ENCODE measurements at places on chromosomes 1 and 21. TPM values are rescaled to one million over a fixed set of nuclear protein-coding genes. Genes with fewer than 3 reads are reported as not detected.

The TDRD5 gene
- total RNA-seq: 0.96 TPM

The BSND gene
- under 0.01 TPM for total RNA-seq

The ABCG1 gene
- 10.6 TPM for total RNA-seq

The C1orf185 gene
- total RNA-seq: not detected

The PAX7 gene
- not detected for total RNA-seq

The PTPRF gene
- 116 TPM for total RNA-seq

The HPCAL4 gene
- total RNA-seq: not detected

The RBBP4 gene
- total RNA-seq: 111 TPM

The CD1D gene
- total RNA-seq: 1.8 TPM

The KRTAP19-1 gene
- total RNA-seq: not detected

DNA sequence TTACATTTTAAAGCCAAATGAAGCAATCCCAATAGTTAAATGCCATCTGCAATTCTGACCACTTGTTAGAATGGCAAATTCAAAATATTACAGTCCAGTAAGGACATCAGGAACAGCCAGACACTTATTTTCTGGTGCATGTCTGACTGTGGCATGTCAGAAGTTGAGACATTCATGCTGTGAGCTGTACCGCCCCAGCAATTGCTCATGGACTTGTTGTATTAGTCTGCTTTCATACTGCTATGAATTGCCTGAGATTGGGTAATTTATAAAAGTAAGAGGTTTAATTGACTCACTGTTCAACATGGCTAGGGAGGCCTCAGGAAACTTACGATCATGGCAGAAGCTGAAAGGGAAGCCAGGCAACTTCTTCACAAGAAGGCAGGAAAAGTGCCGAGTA, 19.1 kb downstream of the DDAH1 start:
- H3K27me3 ChIP-seq: no peaks in the 10 kb centered on the region
- no peak overlapping the region for H3K27ac ChIP-seq
- no peak for DNase-seq
- no peaks in the 10 kb centered on the region for H3K4me1 ChIP-seq
- H3K4me3 ChIP-seq: no peak overlapping the region

- H3K4me1 ChIP-seq: no peaks in the 10 kb centered on the region
- no peak overlapping the region for H3K27ac ChIP-seq
- no peak for DNase-seq
- H3K27me3 ChIP-seq: no peaks in the 10 kb centered on the region
These were observed 64.8 kb upstream of the GNG4 start for GRCh38 chr1:235714205-235714897.

DNA sequence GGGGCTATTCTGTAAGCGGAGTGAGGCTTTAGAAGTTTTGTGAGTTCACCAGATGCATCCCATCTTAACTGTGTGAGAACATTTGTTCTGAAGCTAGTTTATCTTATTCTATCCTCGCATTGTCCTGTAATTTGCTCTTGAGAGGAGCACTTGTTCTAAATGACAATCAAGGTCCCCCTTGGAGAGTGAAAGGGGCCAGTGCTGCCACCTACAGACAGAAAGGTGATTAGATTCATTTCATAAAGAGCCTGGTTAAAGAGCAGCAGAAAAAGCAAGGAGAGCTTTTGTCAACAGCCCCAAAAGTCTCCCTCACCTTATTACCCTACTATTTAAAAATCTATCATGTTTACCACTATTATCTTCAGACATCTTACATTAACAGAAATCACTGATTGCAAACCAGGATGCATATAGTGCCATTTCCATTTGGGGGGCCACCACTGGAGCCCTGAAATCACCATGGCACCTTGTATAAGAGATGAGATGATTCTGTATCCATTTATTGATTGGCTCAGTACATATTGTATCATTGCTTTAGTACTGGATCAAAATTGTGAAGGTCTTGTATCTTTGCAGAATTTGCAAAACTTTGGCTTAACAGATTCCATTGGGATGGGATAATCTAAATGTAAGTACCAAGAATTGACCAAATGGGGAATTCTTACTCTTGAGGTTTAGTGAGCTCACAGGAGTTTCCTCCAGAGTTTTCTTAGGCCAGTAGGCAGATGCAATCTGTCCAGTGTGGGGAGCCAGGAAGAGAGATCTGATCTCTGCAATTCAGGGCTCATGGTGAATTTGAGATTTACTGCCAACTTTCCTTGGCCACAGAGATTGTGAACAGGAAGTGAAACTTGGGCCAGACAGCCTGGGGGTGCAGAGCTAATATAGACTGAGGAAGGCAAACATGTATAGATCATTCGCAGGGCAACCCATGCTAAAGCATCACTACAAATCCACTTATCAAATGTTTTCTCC, 64.3 kb upstream of the TRABD2B start:
- DNase-seq: peak; percentile 57
- H3K27ac ChIP-seq: no peak overlapping the region
- no peaks in the 10 kb centered on the region for H3K27me3 ChIP-seq
- H3K36me3 ChIP-seq: no peaks in the 10 kb centered on the region
- H3K4me1 ChIP-seq: no peaks in the 10 kb centered on the region
- no peak overlapping the region for H3K4me3 ChIP-seq

DNA sequence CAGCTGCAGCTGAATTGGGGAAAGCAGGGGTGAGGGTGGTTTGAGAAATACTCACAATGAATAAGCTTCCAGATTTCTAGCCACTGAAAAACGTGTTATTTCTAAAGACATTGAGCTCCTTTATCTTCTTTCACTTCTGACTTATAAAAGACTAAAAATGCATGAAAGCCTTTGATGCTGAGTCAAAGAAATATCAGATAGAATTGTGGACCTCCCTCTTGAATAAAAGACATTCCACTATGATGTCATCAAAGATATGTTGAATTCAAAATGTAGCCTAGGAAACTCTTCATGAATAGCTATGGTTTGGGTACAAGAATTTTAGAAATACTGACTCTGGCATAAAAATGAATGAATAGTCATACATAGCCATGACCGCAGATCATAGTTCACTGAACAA, 44.7 kb upstream of the COL24A1 start:
- H3K27me3 ChIP-seq: no peaks in the 10 kb centered on the region
- no peak for DNase-seq

- H3K27me3 ChIP-seq: no peaks in the 10 kb centered on the region
- peaks cover 6% of the 10 kb centered on the region for H3K36me3 ChIP-seq
- no peak overlapping the region for H3K27ac ChIP-seq
- DNase-seq: no peak
- H3K4me3 ChIP-seq: no peak overlapping the region
- no peaks in the 10 kb centered on the region for H3K4me1 ChIP-seq
These were observed 40.6 kb downstream of the CAPN2 start for GRCh38 chr1:223752721-223753515.

DNA sequence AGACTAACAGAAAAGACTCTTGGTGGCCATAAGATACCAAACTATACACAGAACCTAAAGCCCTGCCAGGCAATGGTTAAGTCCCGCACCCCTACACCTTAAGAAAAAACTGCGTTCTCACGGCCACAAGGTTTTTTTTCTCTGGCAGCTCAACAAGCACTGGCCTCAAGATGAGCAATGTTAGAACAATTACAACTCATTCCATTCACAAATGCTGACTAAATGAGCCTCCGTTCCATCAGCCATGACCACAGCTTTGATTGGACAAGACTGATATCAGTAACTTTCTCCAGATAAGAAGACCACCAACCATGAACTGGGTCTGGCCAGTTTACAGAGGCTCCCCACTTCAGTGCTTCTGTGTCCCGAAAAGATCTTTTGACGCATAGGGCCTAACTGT, 31.9 kb downstream of the SEC16B start:
- DNase-seq: no peak
- no peak overlapping the region for H3K4me3 ChIP-seq
- H3K36me3 ChIP-seq: no peaks in the 10 kb centered on the region
- H3K4me1 ChIP-seq: no peaks in the 10 kb centered on the region
- H3K27ac ChIP-seq: no peak overlapping the region
- H3K27me3 ChIP-seq: no peaks in the 10 kb centered on the region

DNA sequence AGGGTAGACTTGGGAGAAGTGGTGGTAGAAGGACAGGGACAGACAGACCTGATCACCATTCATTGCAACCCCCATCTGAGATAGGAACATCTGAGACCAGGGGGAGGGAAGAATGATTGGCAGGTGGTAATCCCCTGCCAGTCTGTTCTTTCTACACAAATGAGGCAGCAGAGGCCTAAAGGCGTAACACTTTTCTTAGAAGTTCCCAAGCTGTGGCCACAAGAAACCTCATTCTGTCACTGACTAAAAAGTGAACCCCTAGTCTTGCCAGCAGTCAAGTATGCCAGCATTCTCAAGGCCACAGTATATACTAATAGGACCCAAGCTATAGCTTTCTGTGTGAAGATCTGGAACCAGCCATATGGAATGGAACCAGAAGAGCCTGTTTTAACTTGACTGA, 638.0 kb downstream of the KCNT2 start:
- H3K4me3 ChIP-seq: no peak overlapping the region
- no peaks in the 10 kb centered on the region for H3K36me3 ChIP-seq
- H3K27me3 ChIP-seq: no peaks in the 10 kb centered on the region
- no peak overlapping the region for H3K27ac ChIP-seq
- H3K4me1 ChIP-seq: no peaks in the 10 kb centered on the region
- DNase-seq: no peak

DNA sequence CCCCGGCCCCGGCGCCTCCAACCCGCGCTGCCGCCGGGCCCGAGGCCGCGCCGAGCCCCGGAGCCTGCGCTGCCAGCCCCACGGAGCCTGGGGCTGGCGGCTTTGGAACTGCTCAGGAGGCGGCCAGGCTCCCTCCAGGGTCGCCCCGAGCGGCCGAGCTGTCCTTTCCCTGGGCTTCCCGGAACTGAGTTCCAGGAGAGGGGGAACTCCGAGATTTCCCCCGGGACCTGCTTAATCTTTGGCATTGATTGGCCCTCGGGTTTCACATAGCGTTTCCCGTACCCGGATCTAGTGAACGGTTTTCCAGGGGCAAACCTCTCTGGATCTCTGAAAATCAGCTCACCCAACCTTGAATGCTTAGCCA, 504 bp downstream of the H6PD start:
- H3K27me3 ChIP-seq: no peaks in the 10 kb centered on the region
- no peak for DNase-seq
- H3K27ac ChIP-seq: peak overlapping the region; percentile 100
- H3K36me3 ChIP-seq: no peaks in the 10 kb centered on the region
- H3K4me3 ChIP-seq: peak overlapping the region; percentile 57
- peaks cover 7% of the 10 kb centered on the region for H3K4me1 ChIP-seq

GRCh38 chr21:34639882-34640788, 25.2 kb upstream of the RCAN1 start:
- DNase-seq: no peak
- no peaks in the 10 kb centered on the region for H3K36me3 ChIP-seq
- no peak overlapping the region for H3K27ac ChIP-seq

GRCh38 chr1:71745326-71745725, 537.0 kb downstream of the NEGR1 start:
- no peak for DNase-seq
- no peaks in the 10 kb centered on the region for H3K36me3 ChIP-seq
- no peak overlapping the region for H3K4me3 ChIP-seq
- H3K27ac ChIP-seq: no peak overlapping the region
- no peaks in the 10 kb centered on the region for H3K27me3 ChIP-seq

- H3K4me1 ChIP-seq: no peaks in the 10 kb centered on the region
- H3K4me3 ChIP-seq: no peak overlapping the region
- no peaks in the 10 kb centered on the region for H3K36me3 ChIP-seq
- DNase-seq: no peak
These were observed 124.1 kb downstream of the RYR2 start for GRCh38 chr1:237166086-237166485.

DNA sequence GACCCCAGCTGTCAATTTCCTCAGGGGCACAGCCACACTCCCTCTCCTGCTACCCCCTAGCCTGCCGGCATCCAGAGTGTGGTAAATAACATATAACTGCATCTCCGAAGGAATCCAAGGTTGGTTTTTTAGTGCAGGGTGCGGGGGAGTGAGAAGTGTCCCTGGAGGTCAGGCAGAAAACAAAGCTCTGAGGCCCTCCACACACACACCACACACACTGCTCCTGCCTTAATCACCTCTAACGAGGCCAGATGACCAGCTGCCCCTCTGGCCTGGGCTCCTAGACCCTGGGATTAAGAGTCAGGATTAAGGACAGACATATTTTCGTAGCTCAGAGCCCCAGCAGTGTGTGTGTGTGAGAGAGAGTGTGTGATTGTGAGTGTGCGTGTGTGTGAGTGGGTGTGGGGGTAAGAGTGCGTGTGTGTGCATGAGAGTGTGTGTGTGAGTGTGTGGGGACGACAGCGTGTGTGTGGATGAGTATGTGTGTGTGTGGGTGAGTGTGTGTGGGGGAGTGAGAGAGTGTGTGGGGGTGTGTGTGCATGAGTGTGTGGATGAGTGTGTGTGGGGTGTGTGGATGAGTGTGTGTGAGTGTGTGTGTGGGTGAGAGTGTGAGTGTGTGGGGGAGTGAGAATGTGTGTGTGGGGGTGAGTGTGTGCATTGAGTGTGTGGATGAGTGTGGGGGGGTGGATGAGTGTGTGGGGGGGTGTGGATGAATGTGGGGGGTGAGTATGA, 14.6 kb downstream of the SDC3 start:
- no peak for DNase-seq
- no peaks in the 10 kb centered on the region for H3K36me3 ChIP-seq

- H3K27ac ChIP-seq: no peak overlapping the region
- no peaks in the 10 kb centered on the region for H3K36me3 ChIP-seq
- H3K4me1 ChIP-seq: no peaks in the 10 kb centered on the region
These were observed 10.1 kb upstream of the ELAVL4 start for GRCh38 chr1:50098591-50099021.

DNA sequence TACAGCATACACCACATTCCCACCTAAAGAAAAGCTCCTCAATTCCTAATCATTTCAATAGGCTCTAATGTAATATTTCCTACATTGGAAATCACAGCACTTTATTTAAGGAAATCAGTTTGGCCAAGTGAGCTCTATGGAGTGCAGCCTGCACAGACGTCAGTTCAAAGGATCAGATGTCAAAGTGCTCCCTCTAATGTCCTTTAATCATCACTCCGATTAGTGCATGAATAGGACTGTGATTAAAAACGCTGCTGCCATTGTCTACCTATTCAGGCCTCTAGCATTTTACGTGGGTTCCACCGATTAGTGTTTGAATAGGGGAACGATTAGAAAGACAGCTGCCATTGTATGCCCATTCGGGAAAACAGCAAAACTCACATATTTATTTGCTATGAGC, 50.2 kb downstream of the DPYD start:
- no peak overlapping the region for H3K4me3 ChIP-seq
- H3K36me3 ChIP-seq: no peaks in the 10 kb centered on the region
- DNase-seq: no peak
- H3K27me3 ChIP-seq: no peaks in the 10 kb centered on the region

DNA sequence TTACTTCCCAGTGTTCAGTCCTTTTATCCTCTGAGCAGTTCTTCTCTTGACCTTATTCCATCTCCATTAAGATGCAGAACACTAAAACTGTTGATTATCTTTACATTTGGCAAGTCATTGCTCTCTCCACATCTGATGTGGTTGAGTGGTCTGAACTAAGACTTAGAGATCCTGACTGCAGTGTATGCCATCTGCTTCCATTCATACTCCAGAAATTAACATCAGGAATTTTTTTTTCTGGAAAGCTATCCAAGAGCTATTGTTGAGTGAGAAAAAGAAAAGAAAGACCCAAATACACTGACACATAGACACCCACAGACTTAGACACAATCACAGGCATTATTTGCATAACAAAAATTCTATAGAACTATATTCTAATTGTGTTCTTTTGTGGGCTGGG, 3.7 kb upstream of the TRIM62 start:
- no peak for DNase-seq
- no peaks in the 10 kb centered on the region for H3K27me3 ChIP-seq
- no peak overlapping the region for H3K4me3 ChIP-seq
- H3K27ac ChIP-seq: no peak overlapping the region
